ENCODE measurements at places on chromosomes 13 and 19.

DNA sequence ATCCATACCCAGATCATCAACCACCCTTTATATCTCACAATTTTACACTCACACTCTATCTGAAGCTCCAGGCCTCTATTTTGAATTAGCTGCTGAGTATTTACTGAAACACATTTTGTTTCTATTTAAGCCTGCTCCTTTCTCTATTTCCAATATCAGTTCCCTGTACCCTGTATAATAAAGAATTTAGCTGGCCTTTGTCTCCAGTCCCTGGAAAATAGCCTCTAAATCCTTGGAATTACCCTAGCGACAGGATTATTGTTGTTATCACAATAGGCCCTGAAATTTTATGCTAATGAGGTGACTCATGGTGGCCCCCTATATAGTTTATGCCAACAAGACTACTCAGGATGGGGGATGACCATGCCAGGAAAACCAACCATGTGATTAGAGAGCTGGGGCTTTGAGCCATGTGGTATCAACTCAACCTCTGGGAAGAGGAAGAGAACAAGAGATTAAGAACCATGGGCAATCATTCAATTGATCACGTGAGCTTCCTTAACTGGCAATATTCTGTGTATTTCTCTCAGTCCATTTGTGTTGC, 72.7 kb downstream of the KATNAL1 start:
- no peak for DNase-seq

DNA sequence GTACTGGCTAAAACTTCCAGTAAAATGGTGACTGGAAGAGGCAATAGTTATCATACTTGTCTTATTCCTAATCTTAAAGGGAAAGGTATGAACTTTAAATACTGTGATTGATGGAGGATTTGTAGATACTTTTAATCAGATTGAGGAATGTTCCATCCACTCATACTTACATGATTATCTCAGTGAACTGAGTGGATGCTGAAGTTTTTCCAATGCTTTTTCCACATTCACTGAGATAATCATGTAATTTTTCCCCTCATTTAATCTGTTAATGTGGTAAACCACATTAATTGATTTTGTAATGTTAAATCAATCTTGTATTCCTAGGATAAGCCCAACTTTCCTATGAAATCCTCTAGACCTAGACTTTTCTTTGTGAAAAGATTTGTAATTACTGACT, 17.2 kb upstream of the SCEL start:
- DNase-seq: no peak

GRCh38 chr19:16397791-16398529, 73.3 kb downstream of the KLF2 start:
- no peak for DNase-seq

- no peak for DNase-seq
Measured at GRCh38 chr13:32067149-32067961, 35.8 kb downstream of the FRY start.

DNA sequence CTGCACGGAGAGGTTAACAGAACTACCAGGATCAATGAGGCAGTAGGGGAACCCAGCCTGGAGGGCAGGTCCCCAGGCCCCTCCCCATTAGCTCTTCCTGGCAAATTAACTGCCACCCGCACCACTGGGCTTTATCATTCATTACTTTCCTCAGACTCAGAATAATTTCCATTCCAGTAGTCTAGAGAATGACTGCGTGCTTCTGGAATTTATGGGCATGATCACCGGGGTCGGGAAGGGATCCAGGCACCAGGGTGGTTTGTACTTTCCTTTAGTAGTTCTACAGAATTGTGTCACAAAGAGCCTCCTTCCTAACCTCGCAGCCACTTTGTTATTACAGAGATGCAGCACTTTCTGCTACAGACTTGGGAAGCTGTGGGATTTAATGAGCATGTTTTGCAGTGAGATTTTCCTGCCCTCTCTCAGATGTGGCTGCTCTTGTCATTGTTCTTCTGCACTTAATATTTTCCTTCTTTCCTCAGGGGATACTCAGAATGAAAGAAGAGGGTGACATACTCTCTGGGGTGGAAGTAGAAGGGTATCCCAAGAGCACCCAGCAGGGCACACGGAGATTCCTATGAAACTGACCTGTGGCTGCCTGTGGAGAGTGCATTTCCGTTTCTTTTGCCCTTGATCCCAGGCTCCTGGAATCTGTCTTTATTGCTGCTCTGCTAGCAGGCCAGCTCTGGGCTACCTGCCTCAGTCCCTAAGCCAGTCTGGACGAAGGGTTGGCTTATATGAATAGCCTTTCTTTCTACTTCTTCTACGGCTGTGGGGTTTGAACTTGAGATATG, 285.0 kb upstream of the SLC10A2 start:
- DNase-seq: no peak

DNA sequence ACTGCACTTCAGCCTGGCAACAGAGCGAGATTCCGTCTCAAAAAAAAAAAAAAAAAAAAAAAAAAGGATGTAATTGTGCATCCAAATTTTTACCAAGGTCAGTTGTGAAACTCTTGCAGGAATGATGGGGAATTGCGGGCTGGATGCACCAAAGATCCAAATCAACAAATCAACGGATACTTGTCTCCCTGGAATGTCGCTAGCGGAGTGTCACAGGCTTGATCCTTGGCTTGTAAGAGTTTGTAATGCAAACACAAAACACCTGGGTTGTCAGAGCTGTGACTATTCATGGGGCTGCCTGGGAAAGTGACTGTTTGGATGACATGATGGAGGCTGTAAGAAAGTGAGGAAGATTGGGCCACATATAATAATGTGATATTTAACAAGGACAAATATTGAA, 4.2 kb downstream of the KANK3 start:
- DNase-seq: no peak

GRCh38 chr13:72043366-72043765, 176.4 kb upstream of the DACH1 start:
- no peak for DNase-seq

- no peak for DNase-seq
Measured at GRCh38 chr13:113112893-113113845, 7.6 kb downstream of the F7 start.

DNA sequence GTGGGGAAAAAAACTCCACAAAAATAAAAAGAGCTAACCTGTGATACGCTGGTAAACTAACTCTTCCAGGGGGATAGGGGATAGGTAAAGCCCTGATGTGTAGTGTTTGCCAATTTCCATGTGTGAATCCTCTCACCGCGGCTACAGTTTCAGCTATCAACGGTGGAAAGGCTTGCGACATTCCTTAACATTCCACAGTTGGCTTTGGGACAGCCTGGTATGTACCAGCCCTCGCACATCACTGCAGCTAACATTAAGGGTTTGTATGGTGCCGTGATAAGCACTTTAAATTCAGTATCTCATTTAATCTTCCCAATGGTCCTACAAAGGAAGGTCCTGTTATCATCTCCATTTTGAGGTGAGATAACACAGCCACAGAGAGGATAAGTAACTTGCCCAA, 112.4 kb downstream of the KATNAL1 start:
- DNase-seq: no peak

DNA sequence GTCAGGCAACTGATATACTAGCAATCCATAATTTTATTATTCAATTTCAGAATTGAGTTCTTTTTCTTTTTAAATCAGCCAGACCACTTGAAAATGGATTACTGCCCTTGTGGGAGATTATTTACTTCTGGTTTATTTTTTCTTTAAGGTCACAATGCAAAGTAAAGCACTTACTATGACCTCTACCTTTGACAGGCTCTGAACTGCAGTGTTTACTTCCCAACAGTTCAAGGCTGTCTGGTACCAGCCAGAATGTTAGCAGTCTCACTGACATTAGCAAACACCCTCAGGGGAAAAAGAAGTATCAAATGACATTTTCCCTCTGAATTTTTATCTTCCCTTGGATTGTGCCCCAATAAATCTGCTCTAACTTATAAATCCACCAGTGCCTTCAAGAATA, 57.5 kb downstream of the RAP2A start:
- DNase-seq: no peak

GRCh38 chr13:113787694-113788093, 28.7 kb downstream of the TMEM255B start:
- no peak for DNase-seq

DNA sequence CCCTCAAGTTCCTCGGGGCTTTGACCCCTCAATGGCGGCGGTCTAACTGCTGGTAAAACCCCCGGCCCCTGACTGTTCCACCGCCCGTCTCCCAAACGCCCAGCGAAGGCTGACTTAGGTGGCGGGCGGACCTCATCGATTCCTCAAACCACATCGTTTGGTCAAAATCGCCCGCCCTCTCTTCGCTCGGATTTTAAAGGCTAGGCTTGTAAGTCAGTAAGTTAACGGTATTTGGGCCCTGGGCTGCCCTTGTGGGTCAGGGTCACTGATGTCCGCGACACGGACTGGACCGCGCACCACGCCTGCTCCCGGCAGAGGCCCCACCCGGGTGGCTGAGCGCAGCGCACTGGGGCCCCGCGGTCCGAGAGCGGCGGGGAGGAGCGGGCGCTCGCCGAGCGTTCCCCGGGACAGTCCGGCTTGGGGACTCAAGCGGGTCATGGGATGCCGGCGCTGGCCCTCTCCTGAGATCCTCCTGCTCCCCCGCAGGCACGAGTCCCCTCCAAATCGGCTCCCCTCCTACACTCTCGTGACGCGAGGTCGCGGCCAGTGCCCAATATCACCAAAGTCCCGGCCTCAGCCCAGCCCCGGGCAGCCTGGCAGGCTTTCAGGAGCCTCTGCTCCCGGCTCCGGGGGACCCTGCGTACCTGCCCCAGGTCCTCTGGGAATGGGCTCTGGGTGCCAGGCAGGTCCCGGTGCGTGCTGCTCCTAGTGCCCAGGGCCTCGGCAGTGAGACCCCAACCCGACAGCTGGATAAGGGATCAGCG, 1.0 kb downstream of the FLT1 start:
- no peak for DNase-seq

DNA sequence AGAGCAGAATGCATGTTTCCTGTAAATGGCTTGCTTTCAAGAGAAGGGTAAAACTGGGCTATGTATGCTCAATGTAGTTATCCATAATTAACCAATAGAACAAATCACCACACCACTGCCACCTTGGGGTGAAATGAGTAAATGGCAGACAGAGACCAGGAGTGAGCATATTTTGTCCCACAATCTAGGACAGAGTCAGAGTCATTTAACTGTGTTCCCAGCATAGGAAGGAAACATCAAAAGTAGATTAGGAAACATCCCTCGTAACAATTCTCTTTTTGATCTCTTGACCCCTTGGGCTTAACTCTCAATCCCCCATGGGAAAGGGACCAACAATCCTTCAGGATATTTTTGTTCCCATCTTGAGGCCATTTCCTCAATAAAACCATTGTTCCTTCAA, 224.8 kb downstream of the NHLRC3 start:
- peak; percentile 29 for DNase-seq

DNA sequence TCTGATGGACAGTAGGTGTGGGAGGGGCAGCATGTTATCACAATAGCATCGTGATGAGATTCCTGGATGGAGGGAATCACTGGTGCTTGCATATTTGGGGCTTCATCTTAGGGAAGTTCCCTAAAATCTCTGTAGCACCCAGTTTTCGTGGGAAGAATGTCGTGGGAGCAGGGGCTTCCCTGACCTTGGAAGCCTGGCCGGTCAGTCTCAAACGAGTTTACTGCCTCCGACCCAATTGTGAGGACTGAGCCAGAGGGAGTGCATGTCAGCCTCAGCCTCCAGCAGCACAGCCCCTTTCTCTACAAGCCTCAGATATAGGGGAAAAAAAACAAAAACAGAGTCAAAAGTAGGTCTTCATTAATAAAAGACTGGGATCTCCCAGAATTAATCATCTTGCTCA, 32.2 kb downstream of the COL4A2 start:
- DNase-seq: no peak

DNA sequence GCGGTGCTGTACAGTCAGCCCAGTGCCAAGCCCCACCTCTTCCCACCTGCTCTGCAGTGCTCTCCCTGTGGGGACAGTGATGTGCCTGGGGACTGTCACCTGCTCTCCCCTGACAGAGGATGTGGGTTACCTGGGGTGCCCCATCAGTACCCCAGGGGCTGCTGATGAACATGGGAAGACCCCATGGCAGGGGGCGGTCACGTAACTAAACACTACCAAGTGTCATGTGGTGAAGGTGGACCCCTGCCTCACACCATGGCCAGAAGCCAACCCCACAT, 12.7 kb downstream of the KDM4B start:
- DNase-seq: no peak

GRCh38 chr19:50549059-50549926, 18.9 kb downstream of the LRRC4B start:
- DNase-seq: no peak

DNA sequence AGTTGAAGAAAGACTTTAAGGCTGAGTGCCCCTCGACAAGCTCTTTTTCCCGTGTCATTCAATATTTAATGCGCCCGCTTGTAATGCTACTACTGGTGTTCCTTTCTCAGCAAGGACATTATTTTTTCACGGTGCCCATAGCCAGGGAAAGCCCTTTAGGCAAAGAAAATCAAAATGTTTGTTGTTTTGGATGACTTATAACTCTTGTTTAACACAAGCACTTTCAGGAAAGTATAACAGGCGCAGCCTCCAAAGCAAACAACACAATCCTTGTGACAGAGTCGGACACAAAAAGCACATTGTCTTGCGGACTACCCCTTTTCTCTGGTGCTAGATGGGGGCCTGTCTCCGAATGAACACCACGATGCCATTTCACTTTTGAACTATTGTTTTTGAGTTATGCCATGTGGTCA, 12.4 kb downstream of the ZIC5 start:
- no peak for DNase-seq

DNA sequence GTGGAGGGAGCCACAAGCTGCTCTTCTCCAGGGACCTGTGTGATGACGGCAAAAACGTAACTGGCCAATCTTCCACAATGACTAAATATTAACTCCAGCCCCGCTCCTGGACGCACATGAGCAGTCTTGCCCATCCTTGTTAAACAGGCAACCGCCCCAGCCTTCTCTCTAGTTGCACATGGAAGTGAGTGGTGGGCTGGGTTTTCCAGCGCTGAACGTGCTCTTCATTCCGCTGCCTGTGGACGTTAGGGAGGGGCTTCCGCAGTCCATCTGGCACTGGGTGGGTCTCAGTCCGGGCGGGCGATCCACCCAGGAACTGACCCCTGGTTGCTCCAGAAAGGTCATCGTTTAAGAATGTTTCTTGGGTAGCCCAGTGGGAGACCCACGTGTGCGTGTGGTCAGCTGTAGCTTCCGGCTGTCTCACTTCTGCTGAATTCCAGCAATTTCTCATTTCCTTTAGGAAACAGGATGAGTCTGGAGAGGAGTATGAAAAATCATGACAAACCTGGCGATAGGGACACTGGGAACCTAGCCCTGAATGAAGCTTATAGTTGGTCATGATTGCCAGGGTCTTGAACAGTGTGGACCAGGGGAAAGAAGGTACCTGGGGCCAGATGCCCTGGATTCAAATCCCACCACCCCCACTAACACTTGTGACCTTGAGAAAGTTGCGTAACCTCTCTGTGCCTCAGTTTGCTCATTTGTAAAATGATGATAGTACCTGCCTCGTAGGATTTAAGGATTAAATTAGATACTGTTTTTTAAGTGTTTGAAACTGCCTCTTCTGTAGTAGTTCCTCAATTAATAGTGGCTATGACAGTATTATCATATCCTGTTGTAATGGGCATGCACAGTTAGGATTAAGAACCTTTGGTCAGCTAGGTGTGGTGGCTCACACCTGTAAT, 92.6 kb downstream of the SIPA1L3 start:
- no peak for DNase-seq

DNA sequence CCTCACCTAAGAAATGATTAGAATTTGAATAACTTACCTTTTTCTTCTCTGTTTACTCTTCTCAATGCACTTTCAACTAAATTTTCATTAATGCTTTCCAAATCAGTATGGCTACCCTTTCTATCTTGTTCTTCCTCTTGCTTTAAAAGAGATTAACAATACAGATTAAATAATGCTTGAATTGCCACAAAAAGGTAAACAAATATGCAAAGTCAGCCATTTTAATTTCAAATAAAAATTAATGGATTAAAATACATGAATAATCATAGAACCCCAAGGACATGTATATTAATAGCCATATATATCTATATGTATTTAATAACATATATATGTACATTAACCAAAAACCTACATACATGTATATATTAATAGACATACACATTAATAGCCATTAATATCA, 7.9 kb upstream of the NEK5 start:
- DNase-seq: no peak

Measured in NCI-H1417 treated with DMSO at 0.1 percent for 48 hours (cell line).